ENCODE measurements at places on chromosomes 13 and 19.

- DNase-seq, result no peak
Measured at GRCh38 chr19:28446511-28446910, 766.4 kb downstream of the UQCRFS1 start.

GRCh38 chr19:49710372-49710951, 19.5 kb downstream of the CPT1C start:
- DNase-seq, result peak; percentile 63

DNA sequence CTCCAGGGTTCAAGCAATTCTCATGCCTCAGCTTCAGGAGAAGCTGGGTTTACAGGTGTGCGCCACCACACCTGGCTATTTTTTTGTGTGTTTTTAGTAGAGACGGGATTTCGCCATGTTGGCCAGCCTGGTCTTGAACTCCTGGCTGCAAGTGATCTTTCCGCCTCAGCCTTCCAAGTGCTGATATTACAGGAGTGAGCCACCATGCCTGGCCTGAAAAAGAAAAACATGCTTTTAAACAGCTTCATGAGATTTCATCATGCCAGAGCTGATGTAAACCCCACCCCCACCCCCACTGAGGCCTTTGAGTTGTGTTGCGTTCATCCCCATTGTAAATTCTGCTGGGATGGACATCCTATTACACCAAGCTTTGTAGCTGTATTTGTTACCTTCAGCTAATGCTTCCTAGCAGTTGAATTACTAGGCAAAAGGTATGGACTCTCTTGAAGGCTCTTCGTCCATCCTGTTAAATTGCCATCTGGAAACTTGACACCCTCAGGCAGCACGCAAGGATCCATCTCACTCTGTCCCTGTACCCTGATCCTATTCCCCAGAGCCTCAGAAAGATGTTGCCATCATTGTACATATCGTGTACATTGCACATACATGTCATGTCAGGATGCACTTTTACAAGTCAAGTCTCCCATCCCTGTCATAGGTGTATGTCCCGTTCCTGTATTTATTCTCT, 47.3 kb downstream of the NFIX start:
- no peak for DNase-seq

DNA sequence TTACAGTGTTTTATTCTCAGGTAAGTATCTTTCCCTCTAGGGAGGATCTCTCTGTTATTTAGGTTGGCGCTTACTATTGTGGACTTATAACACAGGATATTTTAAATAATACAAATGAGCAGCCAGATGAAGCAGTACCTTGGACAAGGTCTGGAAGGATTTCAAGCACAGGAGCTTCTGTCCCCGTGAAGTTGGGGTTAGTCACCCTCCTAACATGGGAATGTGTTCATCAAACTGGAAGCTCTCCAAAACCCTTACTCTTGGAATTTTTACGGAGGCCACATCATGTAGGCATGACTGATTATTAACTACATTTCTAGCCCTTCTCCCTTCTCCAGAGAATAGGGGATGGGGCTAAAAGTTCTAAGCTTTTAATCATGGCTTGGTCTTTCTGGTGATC, 38.3 kb upstream of the SPRY2 start:
- peak; percentile 69 for DNase-seq

- peak; percentile 55 for DNase-seq
Measured at GRCh38 chr13:46165485-46166223, 16.3 kb downstream of the LCP1 start.

DNA sequence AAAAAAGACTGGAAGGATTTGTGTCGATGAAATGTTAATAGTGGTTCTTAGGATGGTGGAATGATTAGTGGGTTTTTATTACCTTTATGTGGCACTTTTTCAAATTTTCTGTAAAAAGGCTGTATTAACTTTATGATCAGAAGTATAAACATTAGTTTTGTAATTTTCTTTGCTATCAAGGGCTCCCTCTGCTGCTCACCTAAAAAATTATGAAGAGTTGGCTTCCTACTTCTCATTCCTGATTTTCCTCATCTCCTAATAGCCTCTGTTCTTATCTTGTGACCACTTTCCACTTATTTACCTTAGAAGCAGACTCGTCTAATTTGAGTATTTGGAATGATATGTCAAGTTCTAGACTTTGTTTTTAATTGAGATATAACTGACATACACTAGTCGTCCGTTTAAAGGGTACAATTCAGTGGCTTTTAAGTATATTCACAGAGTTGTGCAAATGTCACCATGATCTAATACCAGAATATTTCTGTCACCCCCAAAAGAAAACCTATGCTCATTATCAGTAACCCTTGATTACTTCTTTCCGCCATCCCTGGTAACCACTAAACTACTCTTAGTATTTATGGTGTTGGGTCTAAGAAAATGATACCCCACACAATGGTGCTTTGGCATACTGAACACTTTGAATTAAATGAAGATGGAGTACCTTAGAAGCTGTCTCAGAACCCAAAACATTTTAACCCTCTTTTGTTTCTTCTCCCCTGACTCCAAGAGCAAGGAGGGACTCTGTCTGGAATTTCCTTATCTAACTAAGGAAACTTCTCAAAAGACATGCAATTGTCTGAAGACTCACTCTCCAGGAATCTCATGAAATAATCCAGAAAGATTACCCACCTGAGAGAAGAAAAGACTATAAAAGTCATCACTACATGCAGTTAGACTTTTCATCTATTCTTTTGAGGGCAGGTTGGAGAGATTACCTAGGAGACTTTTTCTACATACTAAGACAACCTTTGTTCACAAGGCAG, 311.3 kb downstream of the DLEU7 start:
- DNase-seq, result peak; percentile 74

DNA sequence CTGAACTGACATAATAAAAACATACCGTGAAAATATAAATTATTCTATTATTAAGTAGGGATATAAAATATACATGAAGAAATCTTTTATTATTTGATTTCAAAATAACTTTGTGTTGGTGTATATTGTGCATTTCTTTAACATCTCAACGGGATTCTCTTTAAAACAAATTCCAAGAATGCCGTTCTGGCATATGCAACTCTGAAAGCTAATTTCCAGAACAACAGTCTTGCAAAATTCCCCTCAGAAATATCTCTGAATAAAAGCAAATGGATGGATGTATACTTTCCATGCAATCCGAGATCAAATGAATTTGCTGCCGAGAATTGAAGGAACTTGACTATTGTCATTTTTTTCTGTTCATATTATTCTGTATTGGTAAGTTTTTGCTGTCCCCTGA, 1579.8 kb downstream of the PCDH9 start:
- DNase-seq, result no peak

- no peak for DNase-seq
Measured at GRCh38 chr19:42534391-42534790, 6.1 kb upstream of the CEACAM1 start.

GRCh38 chr19:58047672-58048071, 11.4 kb upstream of the ZNF135 start:
- DNase-seq, result no peak

DNA sequence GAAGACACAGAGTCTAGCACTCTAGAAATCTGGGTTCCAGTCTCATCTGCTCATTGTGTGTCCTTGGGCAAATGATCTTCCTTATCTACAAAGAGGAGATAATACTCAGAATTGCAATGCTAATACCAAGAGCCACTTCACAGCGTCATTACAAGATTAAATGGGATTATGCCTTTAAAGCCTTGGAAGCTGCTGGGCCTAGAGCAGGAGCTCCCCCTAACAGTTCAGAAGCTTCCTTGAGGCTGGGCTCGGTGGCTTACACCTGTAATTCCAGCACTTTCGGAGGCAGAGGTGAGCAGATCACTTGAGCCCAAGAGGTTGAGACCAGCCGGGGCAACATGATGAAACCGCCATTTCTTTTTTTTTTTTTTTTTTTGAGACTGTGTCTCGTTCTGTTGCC, 27.6 kb downstream of the AP2S1 start:
- DNase-seq, result no peak

DNA sequence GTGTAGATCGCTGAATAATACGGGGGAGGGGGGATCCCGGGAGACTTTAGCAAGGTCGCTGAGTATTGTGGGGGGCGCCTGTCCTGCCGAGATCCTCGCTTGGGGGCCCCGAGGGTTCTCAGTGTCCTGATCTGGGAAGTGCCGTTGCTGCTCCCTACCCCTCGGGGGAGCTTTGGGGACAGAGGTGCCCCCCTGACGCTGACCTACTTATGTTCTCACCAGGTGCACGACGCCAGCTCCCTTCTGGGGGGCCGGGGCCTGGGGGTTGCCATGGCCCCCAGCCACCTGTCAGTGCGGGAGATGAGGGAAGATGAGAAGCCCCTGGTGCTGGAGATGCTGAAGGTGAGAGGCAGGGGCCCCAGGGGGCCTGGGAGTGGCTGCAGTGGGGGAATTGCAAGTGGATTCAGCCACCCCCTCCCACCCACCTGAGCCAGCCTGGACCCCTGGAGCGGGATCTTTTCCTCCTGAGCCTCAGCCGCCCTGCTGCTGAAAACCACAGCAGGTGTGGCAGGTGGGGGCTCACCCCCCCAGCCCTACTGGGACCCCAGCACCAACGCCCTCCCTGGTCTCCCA, 537 bp downstream of the NAT14 start:
- no peak for DNase-seq

- peak; percentile 43 for DNase-seq
Measured at GRCh38 chr19:5987077-5987818, 9.3 kb upstream of the RANBP3 start.

- no peak for DNase-seq
Measured at GRCh38 chr19:1362387-1363257, 21.1 kb upstream of the NDUFS7 start.

DNA sequence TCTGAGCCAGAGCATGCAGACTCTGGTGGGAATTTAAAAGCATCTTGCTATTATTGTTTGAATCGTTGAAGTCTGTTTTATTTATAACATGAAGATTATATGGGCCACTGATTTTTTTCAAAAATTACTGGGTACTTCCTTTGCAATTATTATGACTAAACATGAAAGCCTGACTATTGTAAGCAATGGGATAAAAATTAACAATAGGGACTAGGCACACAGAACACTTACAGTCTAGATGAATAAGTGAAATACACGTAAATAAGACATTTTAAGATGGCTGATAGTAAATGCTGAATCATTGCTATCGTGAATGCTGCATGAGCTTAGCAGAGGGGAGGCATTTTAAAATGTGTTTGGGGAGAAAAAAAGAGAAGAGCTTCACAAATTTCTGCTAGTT, 81.0 kb upstream of the MAB21L1 start:
- no peak for DNase-seq

DNA sequence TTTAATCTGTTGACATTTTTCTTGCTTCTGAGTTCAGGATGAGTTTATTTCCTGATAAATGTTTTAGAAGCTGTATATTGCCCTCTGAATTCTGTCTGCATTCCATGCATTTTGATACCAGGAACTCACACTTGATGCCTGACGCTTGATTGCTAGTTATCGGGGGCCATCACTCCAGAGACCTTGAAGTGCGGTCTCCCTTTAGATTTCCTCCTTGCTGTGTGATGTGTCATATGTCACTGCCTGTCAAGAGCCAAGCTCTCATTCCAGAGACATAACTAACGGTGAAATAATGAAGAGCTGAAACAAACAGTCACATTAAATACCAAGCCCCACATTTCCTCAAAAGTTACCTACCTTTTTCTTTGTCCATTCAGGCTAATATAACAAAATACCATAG, 155.5 kb downstream of the TNFSF13B start:
- peak; percentile 84 for DNase-seq

DNA sequence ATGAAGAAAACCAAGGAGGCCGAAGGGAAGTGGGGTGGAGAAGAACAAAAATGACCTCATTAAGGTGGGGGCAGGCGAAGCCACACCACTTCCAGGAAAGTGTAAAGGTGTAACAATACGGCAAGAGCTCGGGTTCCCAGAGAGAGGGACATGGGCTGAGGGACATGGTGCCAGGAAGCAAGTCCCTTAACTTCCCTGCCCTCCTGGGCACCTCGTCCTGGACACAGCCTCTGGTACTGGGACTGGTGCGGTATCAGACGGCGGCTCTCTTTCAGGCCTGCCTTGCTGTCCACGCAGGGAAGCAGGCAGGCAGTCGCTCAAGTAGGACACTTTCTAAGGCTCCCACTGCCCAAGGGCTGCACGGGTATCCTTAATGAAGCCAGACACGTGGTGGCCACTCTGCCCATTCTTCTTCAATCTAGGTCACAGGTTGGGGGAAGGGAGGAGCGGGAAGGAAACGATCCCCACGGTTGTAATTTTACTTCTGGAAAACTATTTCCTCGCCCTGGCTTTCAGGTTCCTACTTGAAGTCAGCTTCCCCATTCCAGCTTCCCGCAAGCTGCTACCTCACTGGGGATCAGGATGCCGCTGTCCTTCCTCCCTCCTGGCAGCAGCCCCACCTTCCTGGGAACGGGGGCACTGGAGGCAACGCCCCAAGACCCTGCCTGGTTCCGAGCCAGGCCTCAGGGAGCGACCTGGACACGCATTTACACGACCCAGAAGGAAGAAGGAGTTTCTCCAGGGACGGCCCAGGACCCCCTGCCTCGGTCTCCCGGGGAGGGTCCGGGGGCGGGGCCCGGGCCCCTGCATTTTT, 1.2 kb downstream of the AP3D1 start:
- DNase-seq, result no peak

- DNase-seq, result no peak
Measured at GRCh38 chr13:97631158-97631557, 197.2 kb downstream of the RAP2A start.

GRCh38 chr19:39554701-39555311, 14.8 kb upstream of the EID2 start:
- DNase-seq, result no peak

DNA sequence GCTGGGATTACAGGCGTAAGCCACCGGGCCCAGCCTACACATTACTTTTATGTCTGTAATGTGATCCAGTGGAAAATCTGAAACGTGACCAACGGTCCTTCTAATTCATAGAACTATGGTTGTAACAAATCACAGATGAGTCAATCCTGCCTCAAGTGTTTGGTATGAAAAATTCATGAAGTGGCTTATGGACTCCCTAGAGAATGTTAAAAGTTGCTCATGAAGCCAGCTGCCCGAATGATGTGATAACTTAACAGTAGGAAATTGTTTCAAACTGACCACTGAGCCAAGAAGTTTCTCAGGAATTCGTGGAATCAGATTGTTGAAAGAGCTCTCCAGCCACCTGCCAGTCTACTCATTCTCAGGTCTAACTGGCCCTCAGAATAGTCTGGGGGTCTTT, 59.4 kb upstream of the FARP1 start:
- DNase-seq, result peak; percentile 95

DNA sequence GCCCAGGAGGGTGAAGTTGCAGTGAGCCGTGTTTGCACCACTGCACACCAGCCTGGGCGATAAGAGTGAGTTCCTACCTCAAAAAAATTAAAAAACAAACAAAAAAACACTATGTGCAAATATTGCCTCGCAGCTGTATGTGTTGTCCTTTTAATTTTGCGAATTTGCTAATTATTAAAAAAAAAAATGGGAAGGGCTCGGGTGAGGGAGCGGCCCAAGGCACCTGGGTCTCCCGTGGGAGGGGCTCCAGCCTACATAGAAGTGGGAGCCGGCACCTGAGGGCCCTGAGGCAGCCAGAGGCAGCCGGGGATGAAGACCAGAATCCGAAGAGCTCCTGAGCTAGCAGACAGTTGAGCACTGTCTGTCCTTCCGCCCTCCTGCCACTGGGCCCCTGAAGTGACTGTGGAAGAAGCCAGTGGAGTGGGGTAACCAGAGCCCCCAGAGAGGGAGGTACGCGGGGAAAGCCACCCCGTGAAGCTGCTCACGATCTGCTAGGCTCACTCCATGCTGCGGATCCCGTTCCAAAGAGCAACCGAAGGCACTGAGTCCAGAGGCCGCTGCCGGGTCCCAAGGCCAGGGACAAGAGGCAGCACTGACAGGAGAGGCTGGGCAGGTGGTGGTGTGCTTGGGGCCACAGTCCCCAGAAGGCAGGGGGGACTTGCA, 6.5 kb downstream of the IZUMO4 start:
- DNase-seq, result no peak

- no peak for DNase-seq
Measured at GRCh38 chr13:112842931-112843391, 126.1 kb upstream of the MCF2L start.

GRCh38 chr19:34155686-34156085, 16.6 kb upstream of the LSM14A start:
- DNase-seq, result peak; percentile 14

Data from NCI-H226 (cell line).